ENCODE measurements at places on chromosomes 4 and X. TPM values are rescaled to one million over a fixed set of nuclear protein-coding genes. Genes with fewer than 3 reads are reported as not detected.

DNA sequence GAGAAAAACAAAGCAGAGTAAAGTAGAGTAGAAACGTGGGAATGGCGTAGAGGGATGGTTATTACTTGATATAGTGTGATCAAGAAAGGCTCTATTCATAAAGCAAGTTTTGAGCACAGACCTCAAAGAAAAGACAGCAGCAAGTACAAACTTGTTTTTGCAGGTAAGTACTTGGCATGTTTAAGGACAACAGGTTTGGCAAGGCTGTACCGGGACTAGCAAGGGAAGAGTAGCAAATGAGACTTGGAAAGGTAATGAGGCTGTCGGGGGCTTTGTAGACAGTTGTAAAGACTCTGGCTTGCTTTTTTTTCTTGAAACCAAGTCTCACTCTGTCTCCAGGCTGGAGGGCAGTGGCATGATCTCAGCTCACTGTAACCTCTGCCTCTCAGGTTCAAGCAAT, 40.9 kb downstream of the NEK1 start:
- DNase-seq: no peak

- no peak for DNase-seq
Measured at GRCh38 chr4:147250062-147250461, 230.8 kb upstream of the EDNRA start.

- no peak for DNase-seq
Measured at GRCh38 chrX:43176686-43177085, 398.7 kb upstream of the PPP1R2C start.

GRCh38 chr4:44985152-44985551, 258.8 kb upstream of the GNPDA2 start:
- no peak for DNase-seq

DNA sequence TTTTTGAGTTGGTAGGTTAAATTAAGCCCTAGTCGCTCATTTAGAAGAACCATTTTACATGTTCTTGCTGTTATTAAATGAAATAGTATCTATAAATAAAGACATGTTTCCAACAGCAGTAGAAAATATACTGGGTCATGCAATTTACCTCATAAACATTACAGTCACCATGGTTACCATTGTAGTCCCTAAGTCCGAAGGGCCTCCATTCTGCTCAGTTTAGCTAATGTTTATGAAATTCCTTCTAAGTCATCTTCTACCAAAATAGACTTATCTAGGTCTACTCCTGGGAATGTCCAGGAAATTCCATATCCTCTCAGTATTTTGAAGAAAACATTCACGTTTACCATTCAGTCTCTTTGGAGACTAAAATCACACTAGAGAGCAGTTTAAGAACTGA, 292.5 kb upstream of the DCAF8L1 start:
- no peak for DNase-seq

GRCh38 chr4:12987284-12987683, 496.9 kb downstream of the RAB28 start:
- DNase-seq: no peak

- peak; percentile 32 for DNase-seq
Measured at GRCh38 chr4:102825261-102826091, 1.9 kb downstream of the UBE2D3 start.

DNA sequence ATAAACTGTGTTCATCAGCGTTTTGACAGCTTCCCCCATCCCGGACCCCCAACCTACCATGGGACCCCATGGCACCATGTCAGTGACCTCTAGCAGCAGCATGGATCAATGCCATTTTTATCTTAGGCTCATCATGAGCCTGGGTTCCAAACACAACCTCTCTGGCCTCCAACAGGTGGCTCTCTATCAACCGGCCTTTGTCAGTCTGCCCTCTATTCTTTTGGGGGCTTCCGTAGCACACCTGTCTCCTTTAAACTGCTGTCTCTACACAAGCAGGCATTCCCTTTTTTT, 721 bp upstream of the TMEM150C start:
- no peak for DNase-seq

DNA sequence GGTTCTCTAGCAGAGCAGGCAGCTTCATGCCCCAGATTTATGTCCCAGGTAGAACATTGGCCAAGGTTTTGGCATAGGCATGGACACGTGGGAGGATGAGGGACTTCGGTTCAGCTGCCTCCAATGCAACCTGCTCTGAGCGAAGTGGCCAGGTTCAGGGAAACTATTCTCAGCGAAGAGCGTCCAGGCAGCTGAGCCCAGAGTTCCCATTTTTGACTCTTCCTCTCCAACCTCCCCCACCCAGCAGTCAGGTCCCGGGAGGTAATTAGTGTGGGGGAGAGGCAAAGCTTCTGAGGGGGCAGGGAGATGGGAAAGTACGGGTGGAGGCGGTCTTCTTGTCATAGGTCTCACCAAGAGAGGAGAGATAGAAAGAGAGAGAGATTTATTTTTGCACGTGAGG, 1.0 kb downstream of the GABRA4 start:
- no peak for DNase-seq

DNA sequence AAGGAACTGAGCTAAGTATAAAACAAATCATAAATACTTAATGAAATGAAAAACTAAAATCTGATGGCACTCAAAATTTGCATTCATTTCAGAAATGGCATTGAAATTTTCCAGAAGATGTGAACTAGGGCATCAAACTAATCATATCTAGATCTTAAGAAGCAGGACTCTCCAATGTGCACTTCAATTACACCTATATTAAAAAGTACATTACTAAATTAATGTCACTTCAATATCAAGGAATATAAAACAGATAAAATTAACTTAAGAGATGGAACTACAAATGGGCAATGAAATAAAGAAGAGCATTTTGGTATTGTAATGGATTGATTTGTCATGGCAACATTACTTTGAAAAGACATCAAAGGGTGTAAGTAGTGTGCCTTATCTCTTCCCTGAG, 20.3 kb downstream of the NPY2R start:
- no peak for DNase-seq

DNA sequence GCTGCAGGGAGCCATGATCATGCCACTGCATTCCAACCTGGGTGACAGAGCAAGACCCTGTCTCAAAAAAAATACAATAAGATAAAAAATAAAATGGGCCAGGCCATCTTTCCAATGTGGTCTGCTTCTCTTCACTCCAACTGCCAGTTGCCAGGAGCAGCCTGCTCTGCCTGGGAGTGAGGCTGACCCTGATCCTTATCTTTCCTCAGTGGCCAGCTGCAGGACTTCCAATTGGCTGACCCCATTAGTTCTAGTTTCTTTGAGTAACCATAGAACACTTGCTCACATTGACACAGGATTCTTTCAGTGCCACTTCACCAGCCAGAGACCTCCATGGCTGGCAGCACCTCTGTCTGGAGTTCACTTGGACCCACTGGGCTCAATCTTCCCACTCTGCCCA, 258.6 kb downstream of the MID1IP1 start:
- DNase-seq: no peak

- DNase-seq: no peak
Measured at GRCh38 chr4:14620567-14621141, 381.6 kb upstream of the CPEB2 start.

- DNase-seq: peak; percentile 76
Measured at GRCh38 chr4:142095886-142096605, 459.7 kb downstream of the IL15 start.

DNA sequence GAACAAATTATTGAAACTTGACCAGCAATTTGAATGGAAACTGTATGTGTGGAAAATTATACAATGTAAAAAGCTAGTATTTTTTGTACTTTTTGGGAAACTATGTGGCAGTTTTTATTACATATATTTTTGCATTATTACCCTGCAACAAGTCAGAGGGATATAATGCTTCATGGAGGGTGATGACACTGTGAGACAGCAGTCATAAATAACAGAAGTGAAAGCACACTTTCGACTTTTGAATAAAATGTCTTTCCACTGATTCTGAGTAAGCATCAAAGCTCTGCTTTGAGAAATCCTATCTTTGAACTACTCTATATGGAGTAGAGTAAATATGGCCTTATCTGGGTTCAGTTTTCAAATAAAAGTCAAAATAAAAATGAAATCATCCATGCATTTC, 122.6 kb upstream of the PABPC4L start:
- no peak for DNase-seq

DNA sequence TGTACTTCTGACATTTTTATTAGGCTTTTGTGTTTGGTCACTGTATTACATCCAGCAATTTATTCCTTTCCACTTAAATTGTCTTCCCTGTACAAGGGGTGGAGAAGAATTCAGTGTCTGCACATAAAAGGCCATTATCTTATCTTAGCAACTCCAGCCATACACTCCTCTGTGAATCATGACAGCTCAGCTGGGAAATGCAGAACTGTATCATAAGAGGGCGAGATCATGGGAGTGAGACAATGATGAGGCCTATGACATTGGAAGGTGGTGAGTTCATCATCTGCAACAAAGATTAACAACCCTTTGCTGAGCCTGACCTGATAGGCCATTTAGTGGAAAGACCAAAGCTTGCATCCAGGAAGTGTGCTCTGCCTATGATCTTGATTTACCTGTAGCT, 33.3 kb downstream of the SLIT2 start:
- no peak for DNase-seq

GRCh38 chrX:56281789-56282188, 49.6 kb downstream of the KLF8 start:
- DNase-seq: no peak

DNA sequence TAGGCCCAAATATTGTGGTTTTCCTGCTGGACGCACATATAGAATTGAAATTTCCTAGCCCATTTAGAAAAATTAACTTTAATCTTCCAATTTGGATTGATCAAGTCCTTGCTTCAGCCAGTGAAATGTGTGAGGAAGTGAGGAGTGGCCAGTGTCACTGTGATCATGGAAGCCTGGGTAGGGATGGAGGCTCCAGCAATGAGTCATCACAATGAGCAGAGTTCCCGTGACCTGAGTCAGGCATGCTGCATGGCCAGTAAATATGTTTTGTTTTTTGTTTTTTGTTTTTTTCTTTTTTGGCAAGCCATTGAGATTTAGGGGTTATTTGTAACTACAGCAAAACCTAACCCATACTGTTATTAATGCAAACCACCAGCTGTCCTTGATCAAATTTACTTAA, 52.1 kb downstream of the IDS start:
- no peak for DNase-seq

DNA sequence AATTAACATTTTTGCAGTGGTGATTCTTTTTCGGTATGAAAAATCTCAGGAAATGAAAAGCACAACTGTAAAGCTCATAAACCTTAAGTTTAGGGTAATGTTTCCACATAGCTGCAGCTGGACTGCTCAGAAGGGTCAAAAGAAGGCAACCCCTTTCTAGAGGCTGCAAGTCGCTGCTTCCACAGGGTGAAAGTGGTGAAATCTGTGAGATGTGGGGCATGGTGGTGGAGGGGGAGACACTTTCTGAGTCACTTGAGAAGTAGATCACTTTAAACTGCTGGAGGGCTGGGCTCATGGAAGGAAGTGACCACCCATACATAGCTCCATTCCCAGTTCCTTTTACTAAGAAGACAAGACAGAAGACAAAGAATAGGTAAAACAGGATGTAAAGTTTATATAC, 8.7 kb downstream of the SFRP2 start:
- no peak for DNase-seq

DNA sequence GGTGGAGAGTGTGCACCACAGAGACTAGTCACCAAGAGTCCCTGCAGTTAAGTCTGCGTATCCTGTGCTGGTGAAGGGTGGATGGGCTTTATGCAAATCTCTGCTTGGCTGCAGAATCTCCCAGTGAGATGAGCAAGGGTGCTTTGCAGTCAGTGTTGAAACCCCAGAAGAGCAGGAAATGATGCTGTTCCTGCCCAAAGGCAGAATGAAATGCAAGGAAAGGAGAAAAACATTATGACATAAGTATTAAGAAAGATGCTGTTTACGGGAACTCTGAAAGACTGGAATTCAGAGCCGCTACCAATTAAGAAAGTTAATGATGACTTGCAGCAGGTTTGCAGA, 25.4 kb upstream of the ACSL1 start:
- DNase-seq: no peak

DNA sequence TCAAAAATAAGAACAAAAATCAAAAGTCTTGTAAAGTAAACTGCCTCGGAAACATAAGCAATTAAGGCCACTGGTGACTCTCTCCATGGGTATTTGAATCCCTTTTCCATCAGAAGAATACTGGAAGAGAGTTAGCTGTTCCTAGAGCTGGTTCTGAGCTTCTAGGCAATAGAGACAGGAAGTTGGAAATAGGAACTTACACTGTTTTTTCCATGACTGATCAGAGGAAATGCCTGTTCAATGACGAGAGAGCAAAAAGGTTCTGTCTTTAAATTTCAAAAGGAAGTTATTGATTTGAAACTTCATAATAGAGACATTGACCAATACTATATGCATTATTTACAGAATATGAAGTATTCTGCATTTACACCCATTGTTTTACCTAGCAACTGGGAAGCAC, 503.5 kb upstream of the ARX start:
- DNase-seq: no peak

GRCh38 chrX:2712428-2712827, 21.3 kb downstream of the CD99 start:
- DNase-seq: no peak

- DNase-seq: no peak
Measured at GRCh38 chr4:53586121-53586816, 5.0 kb downstream of the LNX1 start.

DNA sequence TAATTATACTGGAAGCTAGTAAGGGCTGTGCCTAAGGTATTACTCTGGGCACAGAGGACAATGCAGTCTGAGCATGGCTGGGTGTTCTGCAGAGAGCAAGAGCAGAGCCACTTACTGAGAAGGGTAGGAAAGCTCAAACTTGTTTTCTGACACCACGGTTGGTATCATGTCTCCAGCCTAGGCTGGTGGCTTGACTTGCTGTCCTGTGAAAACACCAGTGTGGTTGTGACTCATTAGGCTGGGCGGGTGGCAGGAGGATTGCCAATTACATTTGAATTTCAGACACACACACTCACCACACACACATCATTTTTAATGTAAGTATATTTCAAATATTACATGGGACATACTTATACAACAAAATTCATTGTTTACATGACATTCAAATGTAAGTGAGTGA, 19.7 kb upstream of the MTM1 start:
- DNase-seq: no peak

- DNase-seq: no peak
Measured at GRCh38 chr4:104507112-104507511, 12.4 kb upstream of the CXXC4 start.

AFM gene
- total RNA-seq: 0.14 TPM

PCSK1N gene
- 3.0 TPM for total RNA-seq

RBM46 gene
- not detected for total RNA-seq

TSPAN6 gene
- 74.8 TPM for total RNA-seq

NDP gene
- total RNA-seq: 4.4 TPM

SLC16A2 gene
- total RNA-seq: 4.4 TPM

RIBC1 gene
- not detected for total RNA-seq

PCDH19 gene
- 5.2 TPM for total RNA-seq

AR gene
- 19.7 TPM for total RNA-seq

XAGE1B gene
- not detected for total RNA-seq

CHRDL1 gene
- total RNA-seq: 64.9 TPM
